IMR-90 (cell line): ENCODE measurements at places on chromosomes 7 and 10. TPM values are rescaled to one million over a fixed set of nuclear protein-coding genes. Genes with fewer than 3 reads are reported as not detected.

- H3K27me3 ChIP-seq: no peaks in the 10 kb centered on the region
- no peak overlapping the region for H3K27ac ChIP-seq
- peaks cover 4% of the 10 kb centered on the region for H3K4me1 ChIP-seq
- H3K4me3 ChIP-seq: no peak overlapping the region
- no peak for DNase-seq
Measured at GRCh38 chr10:89421018-89421476, 6.7 kb downstream of the IFIT5 start.

Gene TAS2R41
- total RNA-seq: not detected in 2 replicates

Gene MSMB
- total RNA-seq: not detected in 2 replicates

GRCh38 chr7:137818036-137818435 is 28.7 kb downstream of the DGKI start:
- H3K27ac ChIP-seq: no peak overlapping the region
- H3K36me3 ChIP-seq: no peaks in the 10 kb centered on the region
- peak; percentile 67 for DNase-seq
- H3K4me3 ChIP-seq: no peak overlapping the region
- no peaks in the 10 kb centered on the region for H3K27me3 ChIP-seq

Gene CCZ1B
- total RNA-seq: 25.5 and 33.3 TPM in 2 replicates
